ENCODE measurements at places on chromosomes 2 and 18.

DNA sequence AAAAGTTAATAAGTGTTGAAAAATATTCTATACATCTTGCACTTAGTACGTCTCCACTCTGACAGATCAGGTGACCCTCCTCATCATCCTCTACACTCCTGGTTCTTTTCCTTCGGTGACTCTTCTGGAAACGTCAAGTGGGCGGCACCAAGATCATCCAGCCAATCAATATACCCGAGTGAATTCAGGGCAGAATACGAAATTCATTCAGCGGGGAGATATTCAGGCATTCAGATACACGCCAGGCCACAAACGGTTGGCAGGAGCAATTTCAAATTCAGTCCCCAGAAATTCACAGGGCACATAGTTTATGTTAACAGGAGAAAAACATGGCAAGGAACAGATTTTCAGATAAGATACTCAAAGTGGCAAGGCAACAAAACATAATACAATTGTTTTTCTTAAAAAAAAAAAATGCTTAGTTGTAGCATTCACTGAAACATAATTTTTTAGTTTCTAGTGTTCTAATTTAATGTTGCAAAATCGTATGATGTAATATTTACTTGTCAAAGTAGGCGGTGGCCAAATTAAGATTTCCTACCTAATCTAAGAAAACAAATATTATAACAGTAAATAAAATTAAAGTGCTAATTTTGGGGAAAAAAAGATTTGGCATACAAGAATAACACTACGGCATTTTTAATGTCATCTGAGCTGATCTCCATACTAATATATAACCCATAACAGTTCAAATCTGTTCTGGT is 4.2 kb downstream of the CLK1 start:
- no peak for DNase-seq

DNA sequence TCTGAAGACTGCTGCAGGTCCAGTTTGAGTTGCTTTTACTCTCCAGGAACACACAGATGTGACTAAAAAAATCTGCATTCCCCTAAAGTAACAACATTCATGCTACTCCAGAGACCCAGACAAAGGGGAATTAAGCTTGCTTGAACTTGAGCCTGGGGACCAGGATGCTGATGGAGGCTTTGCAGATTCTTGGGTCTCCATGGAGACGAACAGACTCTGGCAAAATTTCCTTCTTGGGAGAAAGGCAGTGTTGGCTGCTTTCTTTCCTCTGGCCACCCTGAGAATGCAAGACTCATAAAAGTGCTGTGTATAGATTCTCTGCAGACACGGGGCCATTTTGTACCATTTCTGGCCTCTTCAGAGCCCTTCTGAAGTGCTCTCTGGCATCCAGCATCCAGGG is 112.0 kb downstream of the ACTR3 start:
- DNase-seq, result no peak

- DNase-seq, result no peak
These were observed 110.9 kb upstream of the PKDCC start for GRCh38 chr2:41936771-41937463.

- no peak for DNase-seq
These were observed 231.6 kb upstream of the SMAD2 start for GRCh38 chr18:48161911-48162698.

DNA sequence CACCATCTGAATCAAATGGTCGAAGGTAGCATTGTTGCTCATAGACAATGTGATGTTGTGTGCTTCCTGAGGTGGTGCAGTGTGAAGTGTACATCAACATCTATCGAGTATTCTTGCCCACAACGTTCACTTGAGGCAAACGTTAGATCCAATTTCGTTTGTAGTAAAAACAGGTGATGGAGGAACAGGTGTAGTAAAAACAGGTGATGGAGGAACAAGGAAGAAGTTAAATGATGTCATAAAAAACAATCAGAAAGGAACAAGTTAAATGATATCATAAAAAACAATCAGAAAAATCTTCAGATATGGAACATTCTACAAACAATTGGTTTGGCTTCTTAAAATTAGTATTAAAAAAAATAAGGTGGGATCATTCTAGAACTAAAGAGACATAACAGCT is 11.3 kb downstream of the WDR7 start:
- DNase-seq, result no peak

- DNase-seq, result peak; percentile 7
These were observed 134.9 kb upstream of the ZNF236 start for GRCh38 chr18:76687304-76687962.

- DNase-seq, result no peak
These were observed at the start of gene SCYGR6 for GRCh38 chr2:227724394-227725039. SCYGR6 (minus strand) TSS chr2:227724757; CDS start chr2:227724757, 0 bp downstream.

GRCh38 chr18:71027531-71027930 is 738.7 kb downstream of the SOCS6 start:
- DNase-seq, result no peak

DNA sequence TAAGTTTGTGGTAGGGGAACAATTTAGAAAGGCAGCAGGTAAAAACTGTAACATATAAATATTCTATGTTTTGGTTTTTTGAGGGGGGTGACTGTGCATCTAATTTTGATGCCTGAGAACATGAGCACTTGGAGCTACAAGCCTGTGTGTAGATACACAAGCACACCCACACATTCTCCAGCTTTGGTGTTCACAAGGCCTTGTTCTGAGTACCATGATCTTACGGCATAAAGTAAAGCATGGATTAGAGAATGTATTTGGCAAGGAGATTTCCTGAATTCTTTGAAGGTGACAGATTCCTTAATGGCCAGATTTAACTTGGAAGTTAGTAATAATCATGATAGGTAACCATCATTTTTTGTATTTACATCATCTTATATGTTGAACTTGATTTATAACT is 42.7 kb downstream of the MAP3K20 start:
- DNase-seq, result no peak

GRCh38 chr18:55093295-55093694 is 134.0 kb upstream of the CCDC68 start:
- no peak for DNase-seq

Measured in stimulated activated CD8-positive, alpha-beta memory T cell treated with anti-CD3 and anti-CD28 coated beads, Interleukin-4, amount 100 ng/mL, for 4 hours (primary cell).